WERI-Rb-1 (cell line): ENCODE measurements at places on chromosomes 7 and 10.

- peak; percentile 60 for DNase-seq
These were observed 1.7 kb upstream of the PAX2 start for GRCh38 chr10:100743626-100744135.

DNA sequence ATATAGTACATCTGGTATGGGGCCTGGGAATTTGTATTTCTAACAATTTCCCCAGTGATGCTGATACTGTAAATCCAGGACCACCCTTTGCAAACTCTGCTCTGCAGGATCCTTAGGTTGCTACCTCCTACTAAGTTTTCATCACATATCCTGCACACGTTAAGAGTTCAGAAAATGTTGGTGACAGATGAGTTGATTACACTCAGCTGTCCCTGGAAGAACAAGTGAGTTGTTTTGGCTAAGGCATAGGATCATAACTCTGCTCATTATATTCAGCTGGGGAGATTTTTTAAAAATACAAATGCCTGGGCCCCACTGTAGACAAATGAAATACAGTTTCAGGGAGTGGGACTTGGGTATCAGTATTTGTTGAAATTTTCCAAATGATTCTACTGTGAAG, 274.6 kb upstream of the HABP2 start:
- DNase-seq: no peak

- no peak for DNase-seq
These were observed 114.0 kb upstream of the HGF start for GRCh38 chr7:81883801-81884393.

- no peak for DNase-seq
These were observed 87.7 kb upstream of the PRKCQ start for GRCh38 chr10:6667679-6668270.

DNA sequence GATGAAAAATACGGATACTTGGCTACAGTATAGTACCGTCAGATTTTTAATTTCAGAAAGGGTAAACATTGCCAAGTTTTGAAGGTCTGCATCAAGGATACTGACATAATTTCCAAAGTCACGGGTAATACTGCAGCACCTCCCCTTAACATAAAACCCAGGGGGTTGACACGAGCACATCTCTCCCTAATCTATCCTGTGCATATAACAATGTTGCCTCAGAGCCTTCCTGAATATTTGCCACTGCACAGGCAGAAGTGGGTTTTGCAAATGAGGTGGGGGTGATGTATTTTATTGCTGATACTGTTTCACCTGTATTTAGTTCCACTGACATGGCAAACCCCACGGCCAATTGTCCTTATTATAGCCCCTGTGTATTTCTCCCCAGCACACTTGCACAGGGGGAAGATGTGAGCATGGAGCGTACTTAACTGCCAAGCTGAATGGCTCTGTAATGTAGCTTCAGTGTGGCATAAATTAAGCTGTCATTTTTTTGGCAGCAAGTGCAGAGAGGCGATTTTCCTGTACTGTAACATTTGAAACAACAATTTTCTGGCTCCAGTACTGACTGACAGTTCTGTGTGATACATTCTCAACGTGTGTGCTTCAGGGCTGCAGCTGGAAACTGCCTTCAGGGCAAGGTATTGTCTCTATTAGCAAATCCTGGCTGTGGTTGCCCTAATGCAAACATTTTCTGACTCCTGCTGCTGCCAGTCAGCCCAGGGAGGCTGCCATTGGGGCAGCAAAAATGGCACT, 299.6 kb upstream of the SP4 start:
- DNase-seq: no peak

DNA sequence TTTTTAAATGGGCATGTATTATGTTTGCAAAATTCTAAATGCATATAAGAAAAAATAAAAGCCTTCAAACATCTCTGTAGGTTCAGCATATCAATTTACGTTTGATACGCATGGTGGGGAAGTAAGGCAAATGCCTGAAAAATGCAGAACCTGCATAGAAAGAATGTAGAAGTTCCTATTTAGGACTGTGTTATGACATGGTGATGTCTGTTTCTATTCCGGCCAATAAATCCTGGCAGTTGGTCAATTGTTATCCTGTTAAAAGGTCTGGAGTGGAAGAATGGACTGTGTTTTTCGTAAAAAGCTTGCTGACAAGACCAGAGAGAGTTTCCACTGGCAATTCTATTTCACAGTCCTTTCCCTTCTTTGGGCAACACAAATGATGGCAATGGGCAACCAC, 49.6 kb upstream of the CAV2 start:
- no peak for DNase-seq

GRCh38 chr7:154804449-154804848, 198.5 kb downstream of the PAXIP1 start:
- no peak for DNase-seq

GRCh38 chr10:61626209-61626608, 36.5 kb upstream of the CABCOCO1 start:
- no peak for DNase-seq

- DNase-seq: no peak
These were observed 10.1 kb downstream of the RAB18 start for GRCh38 chr10:27514243-27514642.

DNA sequence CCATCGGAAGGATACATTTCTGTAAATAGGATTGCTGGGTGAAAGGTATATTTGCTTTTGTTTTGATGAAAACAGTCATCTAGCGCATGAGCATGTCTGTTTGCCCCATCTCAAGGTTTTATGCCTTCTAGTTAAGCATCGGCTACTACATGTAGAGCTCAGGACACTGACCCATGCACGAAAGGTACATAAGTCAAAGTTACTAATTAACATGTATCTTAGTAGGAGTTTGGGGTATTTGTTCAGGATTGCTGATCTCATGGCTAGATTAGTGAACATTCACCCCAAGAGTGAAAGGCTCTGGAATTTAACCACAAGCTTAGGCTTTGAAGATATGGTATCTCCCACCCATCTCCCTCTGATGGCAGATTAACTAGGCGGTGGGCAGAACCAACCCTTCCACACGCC, 91.5 kb downstream of the RBM20 start:
- no peak for DNase-seq

DNA sequence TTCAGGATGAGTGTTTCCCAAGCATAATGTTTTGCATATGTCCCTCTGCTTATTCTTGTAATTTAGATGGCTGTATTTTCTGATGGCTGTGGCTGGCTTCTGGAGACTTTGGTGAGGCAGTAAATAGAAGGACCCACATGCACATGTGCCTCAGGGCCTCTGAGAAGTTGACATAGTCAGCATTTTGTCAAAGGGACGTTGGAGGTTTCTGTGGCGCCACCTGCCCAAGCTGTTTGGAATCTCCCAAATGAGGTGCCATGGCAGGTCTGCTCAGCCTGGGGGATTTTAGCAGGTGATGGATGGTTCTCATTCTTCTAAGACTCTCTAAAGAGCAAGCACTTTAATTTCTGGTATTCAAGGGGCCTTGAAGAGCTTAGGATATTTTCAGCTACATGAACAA, 29.8 kb downstream of the C10orf120 start:
- no peak for DNase-seq

GRCh38 chr10:69349542-69349888, 67.2 kb downstream of the TACR2 start:
- no peak for DNase-seq

DNA sequence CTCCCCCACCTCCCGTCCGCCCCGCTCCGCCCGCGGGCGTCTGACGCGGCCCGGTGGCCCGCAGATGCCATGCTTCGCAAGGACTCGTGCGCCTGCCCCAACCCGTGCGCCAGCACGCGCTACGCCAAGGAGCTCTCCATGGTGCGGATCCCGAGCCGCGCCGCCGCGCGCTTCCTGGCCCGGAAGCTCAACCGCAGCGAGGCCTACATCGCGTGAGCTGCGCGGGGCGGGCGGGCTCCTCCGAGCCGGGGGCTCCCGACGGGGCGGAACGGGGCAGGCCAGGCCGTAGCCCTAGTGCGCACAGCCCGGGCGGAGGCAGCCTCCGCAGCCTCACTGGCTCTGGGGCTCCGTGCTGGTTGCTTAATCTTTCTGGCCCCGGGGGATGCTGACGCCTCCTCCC, 2.8 kb downstream of the ASIC3 start:
- no peak for DNase-seq

- no peak for DNase-seq
These were observed 76.4 kb downstream of the MAP3K8 start for GRCh38 chr10:30510184-30510931.

GRCh38 chr10:118926072-118926417, 103.5 kb upstream of the NANOS1 start:
- DNase-seq: no peak

- peak; percentile 33 for DNase-seq
These were observed 430.9 kb downstream of the ACTR3B start for GRCh38 chr7:153190452-153190851.

- no peak for DNase-seq
These were observed at the start of gene SPACDR for GRCh38 chr7:100464210-100464660. Gene SPACDR (minus strand): TSS chr7:100464260. CDS start chr7:100464025, 235 bp downstream.

DNA sequence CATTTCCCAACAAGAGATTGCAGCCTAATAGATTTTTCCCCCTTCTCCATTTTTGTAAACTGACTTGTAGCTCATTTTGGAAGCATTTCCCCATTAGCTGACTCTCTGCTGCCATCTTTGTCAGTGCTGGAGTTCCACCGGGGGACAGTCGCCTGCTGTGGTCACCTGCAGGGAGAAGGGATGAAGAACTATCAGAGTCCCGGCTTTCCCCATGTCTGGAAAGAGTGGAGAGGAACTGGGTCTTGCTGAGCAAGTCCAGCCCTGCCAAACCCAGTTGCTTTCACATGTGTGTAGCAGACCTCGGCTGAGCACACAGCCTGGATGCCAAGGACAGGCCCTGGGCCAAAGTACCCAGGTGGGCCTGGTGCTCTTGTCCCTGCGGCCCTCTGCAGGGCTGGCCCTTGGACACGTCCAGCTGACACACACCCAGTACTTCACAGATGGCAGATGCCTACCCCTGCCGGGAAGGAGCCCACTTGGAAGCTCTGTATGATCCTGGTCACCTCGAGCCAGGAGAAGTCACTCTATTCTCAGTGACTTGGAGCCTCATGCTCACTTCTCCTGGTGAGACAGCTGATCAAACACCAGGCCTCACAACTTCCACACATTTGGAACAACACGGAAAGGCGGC, 157.3 kb upstream of the NPVF start:
- no peak for DNase-seq

- no peak for DNase-seq
These were observed 32.1 kb upstream of the EZH2 start for GRCh38 chr7:148916186-148916585.

- no peak for DNase-seq
These were observed 6.3 kb downstream of the CASP7 start for GRCh38 chr10:113686028-113686427.

- no peak for DNase-seq
These were observed 30.0 kb downstream of the GTF2IRD1 start for GRCh38 chr7:74483402-74484336.

GRCh38 chr10:77377678-77378352, 259.8 kb downstream of the KCNMA1 start:
- DNase-seq: peak; percentile 30

- DNase-seq: no peak
These were observed 89.2 kb upstream of the BTBD16 start for GRCh38 chr10:122181876-122182275.

GRCh38 chr7:137661634-137662033, 185.1 kb downstream of the DGKI start:
- no peak for DNase-seq

DNA sequence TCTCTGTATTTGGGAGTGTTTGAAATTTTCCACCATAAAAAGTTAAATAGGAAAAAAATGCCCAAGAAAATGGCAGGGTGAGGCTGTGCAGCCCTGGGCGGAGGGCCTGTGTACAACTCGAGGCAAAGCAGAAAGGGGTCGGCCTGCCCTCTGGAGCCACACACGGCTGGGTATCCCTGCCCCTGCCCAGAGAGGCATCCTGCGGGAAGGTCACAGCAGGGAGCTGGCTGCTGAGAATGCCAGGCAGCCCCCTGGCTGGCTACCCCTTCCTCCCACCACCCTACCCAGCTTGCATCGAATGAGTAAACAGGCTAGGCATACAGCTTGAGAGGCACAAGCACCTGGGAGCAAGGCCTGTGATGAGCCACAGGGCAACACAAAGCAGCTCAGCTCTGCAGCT, 46.1 kb downstream of the CAMK2B start:
- peak; percentile 4 for DNase-seq

GRCh38 chr7:158951725-158952124, 95.4 kb downstream of the DYNC2I1 start:
- no peak for DNase-seq

DNA sequence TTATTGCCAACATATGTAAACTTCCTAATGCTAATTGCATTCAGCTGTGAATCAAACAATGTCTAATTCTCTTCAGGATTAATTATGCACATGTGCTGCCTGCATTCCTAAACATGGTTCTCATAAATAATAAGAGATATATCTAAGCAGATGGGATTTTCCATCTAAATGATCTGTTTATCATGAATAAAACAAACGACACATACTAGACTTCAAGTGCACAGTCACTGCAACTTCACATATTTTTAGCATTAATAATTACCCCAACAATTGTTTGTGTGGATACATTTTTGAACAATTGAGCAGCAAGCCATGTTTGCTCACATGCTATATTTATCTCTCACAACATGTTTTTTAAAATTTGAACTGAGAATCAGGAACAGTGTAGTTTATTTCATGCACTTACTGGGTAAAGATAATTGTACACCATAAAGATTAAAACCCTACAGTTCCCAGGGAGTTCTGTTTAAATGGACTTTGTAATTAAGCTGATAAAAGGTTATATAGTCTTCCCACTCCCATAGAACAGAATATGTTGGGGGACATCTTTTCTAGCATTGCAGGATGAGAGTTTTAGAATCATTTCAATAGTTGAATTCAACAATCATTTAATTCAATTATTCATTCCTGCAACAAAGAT, 378.5 kb downstream of the MDFIC start:
- no peak for DNase-seq

- DNase-seq: no peak
These were observed 317.5 kb downstream of the DNAJB6 start for GRCh38 chr7:157654350-157654749.

DNA sequence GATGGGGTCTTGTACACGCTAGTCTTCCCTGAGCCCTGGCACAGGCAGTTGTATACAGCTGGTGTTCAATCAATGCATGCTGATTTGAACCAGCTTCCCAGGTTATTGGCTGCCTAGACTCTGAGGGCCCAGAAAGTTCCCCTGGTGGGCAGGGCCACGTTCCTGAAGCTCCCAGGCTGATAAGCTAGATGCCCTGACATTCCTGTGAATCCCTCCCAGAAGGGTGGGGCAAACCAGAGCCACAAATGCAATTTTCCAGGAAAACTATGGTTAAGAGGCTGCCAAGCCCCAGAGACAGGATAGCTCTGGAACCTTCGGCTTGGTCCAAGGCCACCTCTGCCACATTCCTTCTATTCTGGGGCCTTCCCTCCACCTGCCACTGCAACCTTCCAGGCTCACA, 78.2 kb downstream of the FAM53B start:
- no peak for DNase-seq

GRCh38 chr7:158447151-158447505, 140.5 kb downstream of the PTPRN2 start:
- no peak for DNase-seq

DNA sequence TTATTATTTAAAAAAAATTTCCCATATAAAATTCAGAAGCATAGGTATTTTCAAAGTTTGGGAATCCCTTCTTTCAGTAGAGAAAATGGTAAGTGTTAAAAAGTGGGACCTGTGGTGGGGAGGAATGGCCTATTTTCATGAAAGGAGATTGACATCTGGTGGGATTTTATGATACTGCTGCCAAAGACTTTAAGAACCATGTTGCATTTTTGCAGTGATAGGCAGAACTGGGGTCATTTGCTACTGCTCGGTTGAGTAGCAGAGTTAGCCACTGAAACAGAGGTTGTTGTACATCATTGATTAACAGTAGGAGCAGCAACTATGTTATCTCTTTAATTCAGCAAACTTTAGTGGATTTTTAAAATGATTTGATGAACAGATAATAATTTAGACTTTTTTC, 4.4 kb downstream of the BICC1 start:
- no peak for DNase-seq

- DNase-seq: no peak
These were observed 219.0 kb downstream of the CRPPA start for GRCh38 chr7:16202303-16202702.
